Activated CD4-positive, alpha-beta memory T cell treated with anti-CD3 and anti-CD28 coated beads for 36 hours (primary cell): ENCODE measurements at places on chromosomes 1 and 21.

- DNase-seq: no peak
Observed at GRCh38 chr1:246067432-246068216, 439.5 kb downstream of the SMYD3 start.

DNA sequence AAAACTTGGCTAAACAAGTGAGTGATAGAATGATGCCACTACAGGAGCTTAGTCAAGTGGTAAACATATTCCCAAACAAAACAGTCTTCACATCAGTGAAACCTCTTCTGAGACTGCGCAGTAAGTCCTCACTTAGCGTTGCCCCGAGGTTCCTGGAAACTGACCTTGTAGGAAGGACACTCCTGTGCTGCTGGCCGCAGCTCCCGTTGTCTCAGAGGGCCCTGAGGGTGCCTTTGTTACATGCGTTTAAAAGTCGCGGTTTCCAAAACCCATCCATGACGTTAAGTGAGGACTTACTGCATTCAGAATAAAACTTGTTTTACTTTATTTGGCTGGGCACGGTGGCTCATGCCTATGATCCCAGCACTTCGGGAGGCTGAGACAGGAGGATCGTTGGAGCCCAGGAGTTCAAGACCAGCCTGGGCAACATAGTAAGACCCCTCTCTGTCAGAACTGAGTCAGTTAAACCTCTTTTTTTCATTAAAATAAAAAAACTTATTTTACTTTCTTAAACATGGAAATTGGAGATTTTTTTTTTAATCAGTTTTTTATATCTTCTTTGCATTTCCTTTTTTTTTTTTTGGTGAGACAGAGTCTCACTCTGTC is 36.0 kb upstream of the DIP2A start:
- DNase-seq: no peak

- peak; percentile 8 for DNase-seq
Observed at GRCh38 chr21:42574234-42575027, 60.8 kb downstream of the SLC37A1 start.

GRCh38 chr1:91018006-91018405 is 3.8 kb downstream of the ZNF644 start:
- DNase-seq: no peak

GRCh38 chr1:167496797-167497619 is 21.3 kb downstream of the CD247 start:
- DNase-seq: no peak

DNA sequence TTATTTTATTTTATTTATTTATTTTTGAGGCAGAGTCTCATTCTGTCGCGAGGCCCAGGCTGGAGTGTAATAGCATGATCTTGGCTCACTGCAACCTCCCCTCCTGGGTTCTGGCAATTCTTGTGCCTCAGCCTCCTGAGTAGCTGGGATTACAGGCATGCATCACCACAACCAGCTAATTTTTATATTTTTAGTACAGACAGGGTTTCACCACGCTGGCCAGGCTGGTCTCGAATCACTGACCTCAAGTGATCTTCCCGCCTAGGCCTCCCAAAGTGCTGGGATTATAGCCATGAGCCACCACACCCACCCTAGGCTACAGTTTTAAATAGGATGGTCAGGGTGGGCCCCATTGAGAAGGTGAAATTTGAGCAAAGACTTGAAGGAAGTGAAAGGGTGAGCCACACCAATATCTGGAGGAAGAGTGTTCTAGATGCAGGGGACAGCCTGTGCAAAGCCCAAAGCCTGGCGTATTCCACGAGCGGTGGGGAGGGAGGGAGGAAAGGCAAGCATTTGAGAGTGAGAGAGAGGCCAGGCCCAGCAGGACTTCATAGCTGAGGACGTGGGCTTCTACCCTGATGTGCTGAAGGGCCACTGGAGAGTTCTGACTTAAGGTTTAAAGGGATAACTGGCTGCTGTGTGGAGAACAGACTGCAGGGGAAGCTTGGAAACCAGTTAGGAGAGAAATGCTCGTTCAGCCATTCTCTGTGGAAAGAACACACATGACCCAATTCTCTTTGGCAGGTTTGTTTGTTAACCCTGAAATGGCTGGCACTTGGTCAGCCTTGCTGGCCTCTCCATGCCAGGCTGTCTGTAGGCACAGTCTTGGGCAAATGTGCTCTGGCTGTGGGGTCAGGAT is 62.6 kb upstream of the FAM20B start:
- DNase-seq: no peak

GRCh38 chr1:177817937-177818875 is 151.7 kb downstream of the SEC16B start:
- DNase-seq: no peak

DNA sequence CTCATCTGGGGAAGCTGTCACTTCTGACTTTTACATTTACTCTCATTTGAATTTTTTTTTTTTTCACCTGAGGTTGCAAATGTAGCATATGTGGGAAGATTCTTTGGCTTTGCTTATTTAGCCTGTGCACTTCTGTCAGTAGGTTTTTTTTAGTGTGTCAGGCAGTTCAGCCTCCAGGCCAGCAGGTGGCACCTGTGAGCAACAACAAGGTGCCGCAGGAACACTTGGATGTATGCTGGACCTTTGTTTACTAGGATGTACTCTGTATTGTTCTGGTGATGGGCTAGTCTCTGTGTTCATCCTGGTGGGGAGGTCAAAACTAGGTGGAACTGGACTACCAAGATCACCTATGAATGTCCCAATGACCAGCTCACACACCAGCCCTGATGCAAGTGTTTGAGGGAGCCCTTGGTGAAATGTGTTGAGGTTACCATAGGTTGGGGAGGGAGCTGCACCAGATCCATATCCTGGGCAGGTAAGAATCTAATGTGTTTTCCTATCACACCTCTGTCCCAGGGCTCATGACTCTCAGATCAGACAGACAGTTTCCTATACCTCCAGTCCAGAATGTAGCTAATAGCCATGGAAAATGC is 618.2 kb downstream of the BRINP3 start:
- peak; percentile 36 for DNase-seq

GRCh38 chr1:201019321-201019977 is 4.1 kb downstream of the KIF21B start:
- DNase-seq: peak; percentile 97

GRCh38 chr1:155043301-155043702 is 7.8 kb upstream of the ADAM15 start:
- no peak for DNase-seq

DNA sequence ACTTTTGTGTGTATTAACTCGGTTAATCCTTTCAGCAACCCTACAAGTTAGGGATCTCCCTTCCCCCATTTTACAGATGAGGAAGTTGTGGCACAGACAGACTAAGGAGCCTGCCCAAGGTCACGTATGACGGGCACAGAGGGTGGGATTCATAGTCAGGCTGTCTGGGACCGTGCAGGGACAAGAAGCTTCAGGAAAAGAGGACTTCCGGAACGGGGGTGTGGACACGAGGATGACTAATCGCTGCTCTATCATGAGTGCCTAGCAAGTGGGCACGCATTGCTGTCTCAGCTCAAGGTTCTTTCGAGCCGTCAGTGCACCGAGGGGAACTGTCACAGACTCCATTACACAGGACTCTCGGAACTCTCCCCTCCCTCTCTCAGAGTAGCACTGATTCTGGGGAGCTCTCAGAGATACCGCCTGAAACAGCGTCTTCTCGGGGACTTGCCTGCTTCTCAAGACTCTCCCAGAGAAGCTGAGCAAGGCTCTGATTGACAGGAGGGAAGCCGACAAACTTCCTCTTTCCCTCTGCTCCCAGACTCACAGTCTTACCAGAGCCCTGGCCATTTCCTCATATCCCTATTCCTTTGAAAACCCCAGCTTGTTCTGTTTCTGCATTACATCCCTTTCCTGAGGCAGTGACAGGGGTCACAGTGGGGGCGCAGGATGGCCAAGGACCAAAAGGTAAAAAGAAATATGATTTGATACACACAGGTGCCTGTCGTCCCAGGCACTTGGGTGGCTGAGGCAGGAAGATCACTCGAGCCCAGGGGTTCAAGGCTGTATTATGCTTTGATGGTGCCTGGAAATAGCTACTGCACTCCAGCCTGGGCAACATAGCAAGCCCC is 14.4 kb downstream of the FHAD1 start:
- DNase-seq: peak; percentile 56

- DNase-seq: no peak
Observed at GRCh38 chr1:65964123-65964522, 171.4 kb downstream of the PDE4B start.

DNA sequence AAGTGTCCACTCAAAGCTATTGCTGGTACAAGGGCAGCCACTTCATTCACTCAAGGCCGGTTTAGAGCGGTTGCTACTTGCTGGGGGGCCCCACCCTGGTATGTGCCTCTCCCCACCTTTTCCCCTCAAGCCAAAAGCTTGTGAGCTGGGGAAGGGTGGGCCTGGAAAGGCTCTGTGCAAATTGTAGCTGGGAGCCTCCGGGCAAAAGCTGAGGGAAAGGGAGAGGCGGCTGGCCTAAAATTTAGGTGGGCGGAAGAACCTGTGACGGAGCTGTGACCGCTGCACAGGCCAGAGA is 306 bp upstream of the SH3D21 start:
- no peak for DNase-seq

DNA sequence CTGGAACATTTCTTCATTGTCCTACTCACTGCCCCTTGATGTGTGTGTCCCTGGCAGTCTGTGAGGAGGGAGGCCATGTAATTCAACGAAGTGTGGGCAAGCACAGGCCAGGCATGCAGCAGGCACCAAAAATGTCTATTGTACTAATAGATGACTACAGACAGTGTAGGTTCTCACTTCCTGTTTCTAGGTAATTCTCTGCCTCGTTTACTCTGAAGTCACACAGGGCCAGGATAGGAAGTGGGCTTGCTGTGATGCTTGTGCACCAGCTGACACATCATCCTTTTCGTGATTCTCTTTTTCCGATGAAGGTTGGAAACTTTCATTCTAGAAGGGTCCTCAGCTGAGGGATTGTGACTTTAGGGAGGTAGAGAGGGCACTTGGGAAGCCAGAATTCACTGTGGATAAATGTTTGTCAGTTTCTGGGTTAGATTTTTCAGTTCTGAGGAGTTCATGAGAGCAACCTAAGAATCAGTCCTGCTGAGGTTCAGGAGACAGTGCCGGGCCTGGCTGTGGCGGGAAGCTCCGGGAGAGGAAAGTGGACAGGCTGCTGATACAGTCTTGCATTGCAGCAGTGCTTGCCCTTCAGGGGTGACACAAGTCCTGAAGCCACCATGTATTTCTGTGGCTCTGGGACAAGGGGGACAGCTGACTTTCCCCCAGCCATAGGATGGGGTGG is 4.3 kb upstream of the CSF1 start:
- DNase-seq: peak; percentile 76

- no peak for DNase-seq
Observed at GRCh38 chr1:39729842-39730241, 8.8 kb upstream of the PPIE start.

- DNase-seq: no peak
Observed at GRCh38 chr1:204558467-204558866, 42.3 kb downstream of the MDM4 start.

DNA sequence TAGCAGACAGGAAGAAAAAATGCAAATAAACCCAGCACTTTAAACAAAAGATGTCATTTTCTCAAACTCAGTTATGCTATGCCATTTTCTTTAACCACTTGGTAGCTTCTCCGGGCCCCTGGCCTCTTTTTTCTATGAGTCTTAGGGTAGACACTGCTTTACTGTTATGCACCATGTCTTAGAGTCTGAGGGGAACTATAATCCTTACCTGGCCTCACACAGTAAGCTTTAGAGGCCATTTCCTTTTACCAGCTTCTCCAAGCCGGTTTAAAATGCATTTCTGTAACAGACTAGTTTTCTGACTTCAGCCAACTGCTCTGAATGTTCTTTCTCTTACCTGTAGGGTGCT is 73.7 kb upstream of the EDEM3 start:
- no peak for DNase-seq

- no peak for DNase-seq
Observed at GRCh38 chr1:35454616-35455015, 102.6 kb downstream of the KIAA0319L start.
